ENCODE measurements at places on chromosomes 16 and 17.
A peak's percentile ranks its signal among the peaks of the same experiment; 100 is the strongest.

- DNase-seq = no peak
Measured at GRCh38 chr16:27321013-27321915, 7.5 kb downstream of the IL4R start.

GRCh38 chr17:71118039-71118438, 948.7 kb downstream of the KCNJ2 start:
- peak; percentile 48 for DNase-seq

DNA sequence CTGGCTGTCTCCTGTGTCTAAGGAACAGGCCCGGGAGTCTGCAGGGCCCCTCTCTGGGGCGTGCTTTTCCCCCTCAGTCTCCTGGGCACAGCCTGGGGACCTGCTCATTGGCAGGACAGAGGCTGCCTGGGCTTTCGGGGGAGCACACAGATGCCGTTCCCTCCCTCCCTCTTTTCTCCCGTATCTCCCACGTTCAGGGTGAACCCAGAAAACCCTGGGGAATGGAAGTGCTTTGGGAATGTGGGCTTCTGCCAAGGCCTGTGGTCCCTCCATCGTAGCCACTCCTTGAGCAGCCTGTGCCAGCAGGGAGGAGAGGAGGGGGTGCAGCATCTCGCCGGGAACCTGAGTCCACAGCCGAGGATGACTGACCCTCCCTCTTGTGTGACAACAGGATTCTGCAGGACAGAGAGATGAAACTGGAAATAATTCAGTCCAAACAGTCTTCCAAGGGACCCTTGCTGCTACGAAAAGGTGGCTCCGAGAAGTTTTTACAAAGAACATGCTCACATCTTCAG, 52.0 kb downstream of the RNF213 start:
- no peak for DNase-seq

DNA sequence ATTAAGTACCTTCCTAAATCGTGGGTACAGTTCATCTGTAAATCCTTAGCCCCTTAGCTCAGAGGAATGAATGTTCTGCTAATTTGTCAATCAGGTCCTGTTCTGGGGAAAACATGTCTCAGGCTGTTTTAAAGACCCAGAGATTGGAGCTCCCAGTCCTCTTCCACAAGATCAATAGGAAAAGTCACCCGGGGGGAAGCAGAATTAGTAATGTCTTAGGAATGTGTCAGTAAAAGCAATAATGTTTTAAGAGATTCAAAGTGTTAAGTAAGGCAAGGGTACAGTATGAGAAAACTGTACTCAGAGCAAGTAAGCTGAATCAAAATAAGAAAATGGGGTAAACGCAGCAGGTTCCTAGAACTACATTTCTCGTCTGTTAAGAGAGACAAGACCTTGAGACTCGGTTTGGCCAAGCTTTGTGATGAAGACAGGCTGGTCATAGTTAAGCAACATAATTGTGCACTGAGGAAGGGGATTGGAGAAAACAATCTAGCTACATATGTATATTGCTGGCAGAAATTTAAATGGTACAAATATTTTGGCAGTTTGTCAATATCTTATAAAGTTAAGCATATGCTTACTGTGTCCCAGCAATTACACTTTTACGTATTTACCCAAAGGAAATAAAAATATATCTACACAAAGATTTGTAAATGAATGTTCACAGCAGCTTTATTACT, 192.9 kb upstream of the C17orf78 start:
- DNase-seq = no peak

- no peak for DNase-seq
Measured at GRCh38 chr17:78999056-78999768, 10.4 kb downstream of the CANT1 start.

DNA sequence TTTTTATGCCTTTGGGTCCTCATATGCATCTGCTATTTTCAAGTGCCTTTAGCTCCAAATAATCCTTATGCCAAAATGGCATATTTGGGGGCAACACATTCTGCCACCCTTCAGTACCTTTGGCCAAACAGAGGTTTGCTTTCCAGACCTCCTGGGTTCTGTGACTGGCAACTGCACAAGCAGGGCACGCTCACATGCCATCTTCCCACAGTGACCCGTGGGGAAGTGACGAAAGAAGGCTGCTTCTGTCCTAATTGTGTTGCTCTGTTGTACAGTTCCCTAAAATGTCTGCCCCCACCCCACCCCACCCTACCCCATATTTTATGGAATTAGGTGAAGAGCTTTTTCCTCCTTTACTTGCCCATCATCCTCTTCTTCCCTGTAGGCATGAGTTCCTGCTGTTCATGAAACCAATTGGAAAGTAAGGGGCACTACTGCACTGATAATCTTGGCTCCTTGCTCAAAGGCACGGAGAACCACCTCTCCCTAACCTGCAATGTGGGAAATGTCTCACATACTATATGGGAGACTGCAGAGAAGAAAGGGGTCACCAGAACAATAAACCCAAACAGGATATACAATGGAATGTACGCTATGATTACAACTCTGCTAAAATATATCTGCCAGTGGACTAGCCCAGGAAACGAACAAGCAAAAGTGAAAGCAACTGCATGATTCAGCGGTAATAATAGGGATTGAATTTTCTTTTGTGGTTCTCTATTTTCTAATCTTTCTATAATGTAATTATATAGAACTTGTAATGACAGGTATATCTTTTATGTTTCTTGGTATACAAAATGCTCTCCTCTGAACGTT, 3.3 kb upstream of the SLFN12L start:
- no peak for DNase-seq

- no peak for DNase-seq
Measured at GRCh38 chr17:17151055-17151454, 55.1 kb downstream of the PLD6 start.

DNA sequence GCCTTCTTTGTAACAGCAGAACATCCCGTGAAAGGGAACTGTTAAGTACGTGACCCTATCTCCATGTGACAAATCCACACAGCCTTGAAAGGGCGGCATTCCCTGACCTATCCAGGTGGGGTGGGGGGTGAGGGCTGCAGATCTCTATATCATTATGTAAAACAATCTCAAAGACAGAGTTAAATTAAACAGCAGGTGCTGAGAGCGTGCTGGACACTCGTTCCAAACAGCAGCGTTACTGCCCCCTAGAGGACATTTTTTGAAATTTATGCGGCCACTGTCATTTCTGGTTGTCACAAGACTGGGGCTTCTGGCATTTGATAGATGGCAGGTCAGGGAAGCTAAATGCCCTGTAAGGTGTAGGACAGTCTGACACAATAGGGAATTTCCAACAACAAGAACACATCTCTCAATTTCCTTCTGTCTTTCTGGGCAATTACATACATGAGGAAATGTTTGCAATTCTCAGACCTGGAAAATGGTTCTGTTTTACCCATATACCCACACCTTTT, 6.7 kb upstream of the SLC25A39 start:
- DNase-seq = peak; percentile 55

GRCh38 chr17:28230011-28230410, 89.0 kb upstream of the TMEM97 start:
- DNase-seq = no peak

GRCh38 chr17:19705771-19706770, 10.3 kb downstream of the SLC47A2 start:
- no peak for DNase-seq

- no peak for DNase-seq
Measured at GRCh38 chr17:34626121-34626681, 46.8 kb downstream of the TMEM132E start.

DNA sequence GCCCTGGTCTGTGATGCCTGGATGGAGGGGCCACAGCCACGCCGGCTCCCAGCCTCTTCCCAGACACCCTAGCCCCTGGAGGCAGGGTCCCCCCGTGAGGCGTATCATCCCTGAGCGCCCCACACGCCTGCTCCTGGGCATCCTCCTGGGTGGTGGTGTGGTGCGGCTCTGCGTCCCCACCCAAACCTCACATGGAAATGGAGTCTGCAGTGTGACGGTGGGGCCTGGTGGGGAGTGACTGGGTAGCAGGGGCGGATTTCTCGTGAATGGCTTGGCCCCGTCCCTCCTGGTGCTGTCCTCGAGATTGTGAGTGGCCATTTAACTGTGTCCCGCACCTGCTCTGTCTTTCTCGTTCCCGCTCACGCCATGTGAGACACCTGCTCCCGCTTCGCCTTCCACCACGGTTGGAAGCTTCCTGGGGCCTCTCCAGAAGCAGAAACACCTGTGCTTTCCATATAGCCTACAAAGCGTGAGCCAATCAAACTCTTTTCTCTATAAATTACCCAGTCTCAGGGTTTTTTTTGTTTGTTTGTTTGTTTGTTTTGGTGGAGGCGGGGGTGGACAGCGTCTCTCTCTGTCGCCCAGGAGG, 5.9 kb upstream of the SSTR5 start:
- no peak for DNase-seq

DNA sequence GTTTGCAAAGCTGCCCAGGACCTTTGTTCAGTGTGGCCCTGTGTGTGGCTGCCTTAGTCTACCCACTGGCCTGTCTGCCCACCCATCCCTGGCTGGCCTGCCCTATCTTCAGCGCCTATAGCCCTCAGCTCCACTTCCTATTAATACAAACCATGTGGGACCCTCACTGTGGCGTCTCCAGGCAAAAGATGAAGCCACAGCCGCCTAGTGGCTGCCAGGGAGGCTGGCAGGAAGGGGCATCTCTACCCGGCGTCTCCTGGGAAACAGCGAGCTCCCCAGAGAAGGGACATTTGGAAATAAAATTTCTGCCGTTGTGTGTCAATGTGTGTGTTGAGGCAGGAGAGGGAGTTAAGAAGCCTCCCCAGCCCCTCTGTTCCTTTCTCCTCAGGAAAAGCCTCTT, 31.5 kb downstream of the NEUROD2 start:
- no peak for DNase-seq

GRCh38 chr17:58313815-58314705, 14.5 kb downstream of the TSPOAP1 start:
- no peak for DNase-seq

- no peak for DNase-seq
Measured at GRCh38 chr16:21659124-21659523, 4.6 kb upstream of the OTOA start.

GRCh38 chr16:52825892-52826291, 226.8 kb downstream of the CHD9NB start:
- no peak for DNase-seq

DNA sequence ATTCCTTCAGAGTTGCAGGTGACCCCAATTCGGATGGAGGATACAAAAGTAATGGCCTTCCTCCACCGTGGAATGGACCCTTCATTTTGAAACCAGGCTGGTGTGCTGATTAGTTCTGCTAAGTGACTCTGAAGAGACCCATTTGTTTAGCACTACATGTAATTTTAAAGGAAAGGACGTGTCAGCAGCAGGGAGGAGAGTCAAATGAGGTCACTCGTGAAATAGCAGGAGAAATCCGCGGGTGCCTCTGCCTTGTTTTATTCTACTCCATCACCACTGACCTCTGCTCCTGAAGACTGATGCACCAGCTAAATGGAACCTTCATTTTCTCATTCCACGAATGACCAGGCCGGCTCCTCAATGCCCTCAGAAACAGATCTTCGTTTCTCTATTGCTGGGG, 589.2 kb downstream of the CDH11 start:
- no peak for DNase-seq

DNA sequence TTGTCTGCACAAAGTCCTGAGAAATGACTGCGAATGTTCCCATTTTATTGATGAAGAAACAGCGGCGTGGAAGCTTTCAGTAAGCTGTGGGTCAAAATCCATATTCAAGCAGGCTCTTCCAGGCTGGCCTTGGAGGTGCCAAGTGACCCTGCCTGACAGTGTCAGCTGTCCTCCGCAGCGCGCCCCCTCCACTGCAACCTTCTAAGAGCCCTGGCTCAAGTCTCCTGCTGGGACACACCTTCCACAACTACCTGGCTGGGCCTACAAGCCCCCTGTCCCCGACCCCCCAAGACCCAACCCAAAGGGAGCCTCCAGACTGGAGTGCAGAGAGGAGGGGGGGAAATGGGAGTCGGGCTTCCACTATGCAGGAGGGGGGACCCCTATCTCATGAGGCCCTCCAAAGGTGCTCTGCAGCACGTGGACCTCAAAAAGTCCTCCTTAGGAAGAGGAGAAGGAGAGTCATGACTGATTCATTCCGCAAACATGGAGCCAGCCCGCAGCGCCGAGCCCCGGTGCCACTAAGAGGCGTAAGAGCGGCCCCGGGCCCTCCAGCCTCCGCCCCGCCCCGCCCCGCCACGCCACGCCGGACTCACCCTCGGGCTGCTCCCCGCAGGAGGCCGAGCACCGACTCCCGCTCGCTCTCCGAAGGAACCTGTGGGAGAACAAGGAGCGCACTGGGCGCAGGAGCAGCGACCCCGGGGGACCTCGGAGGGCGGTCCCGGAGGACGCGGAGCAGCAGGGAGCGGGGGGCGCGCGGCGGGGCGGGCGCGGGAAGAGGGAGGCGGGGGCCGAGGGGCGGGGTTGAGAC, 574 bp downstream of the MPP3 start:
- DNase-seq = no peak

DNA sequence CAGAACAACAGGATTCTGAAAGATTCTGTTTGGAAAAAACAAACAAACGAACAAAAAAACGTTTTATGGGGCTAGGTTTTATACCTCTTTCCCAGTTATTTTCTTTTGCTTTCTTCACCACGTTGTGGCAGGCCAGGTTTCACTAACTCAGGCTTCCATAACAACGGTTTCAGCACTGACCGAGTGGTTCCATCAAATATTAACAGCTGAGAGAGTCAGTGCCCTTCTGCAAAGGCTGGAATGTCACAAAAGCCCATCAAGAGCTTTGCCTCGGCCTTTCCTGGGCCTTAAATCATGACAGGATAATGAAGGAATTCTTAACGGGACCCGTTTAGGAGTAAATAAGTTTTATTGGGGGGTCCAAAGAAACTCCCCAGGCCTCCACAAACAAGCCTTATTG, 34.2 kb downstream of the MPHOSPH6 start:
- no peak for DNase-seq

DNA sequence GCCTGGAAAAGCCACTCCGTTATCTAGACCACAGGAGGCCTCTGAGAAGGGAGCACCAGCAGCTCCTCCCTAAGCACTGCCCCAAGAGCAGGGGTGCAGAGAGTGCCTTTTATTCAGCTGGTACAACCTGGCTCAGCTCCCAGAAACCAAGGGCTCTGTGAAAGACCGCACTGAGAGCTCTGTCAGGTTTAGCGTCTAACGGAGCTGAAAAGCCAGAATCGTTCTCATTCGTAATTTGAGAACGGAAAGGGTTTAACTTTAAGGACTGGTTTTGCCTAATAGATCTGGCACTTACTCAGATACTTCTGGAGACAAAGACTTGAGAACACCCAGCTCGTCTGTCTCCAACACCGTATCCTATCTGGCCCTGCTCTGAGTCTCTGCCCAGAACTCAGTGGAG, 13.5 kb downstream of the MPG start:
- DNase-seq = peak; percentile 93

DNA sequence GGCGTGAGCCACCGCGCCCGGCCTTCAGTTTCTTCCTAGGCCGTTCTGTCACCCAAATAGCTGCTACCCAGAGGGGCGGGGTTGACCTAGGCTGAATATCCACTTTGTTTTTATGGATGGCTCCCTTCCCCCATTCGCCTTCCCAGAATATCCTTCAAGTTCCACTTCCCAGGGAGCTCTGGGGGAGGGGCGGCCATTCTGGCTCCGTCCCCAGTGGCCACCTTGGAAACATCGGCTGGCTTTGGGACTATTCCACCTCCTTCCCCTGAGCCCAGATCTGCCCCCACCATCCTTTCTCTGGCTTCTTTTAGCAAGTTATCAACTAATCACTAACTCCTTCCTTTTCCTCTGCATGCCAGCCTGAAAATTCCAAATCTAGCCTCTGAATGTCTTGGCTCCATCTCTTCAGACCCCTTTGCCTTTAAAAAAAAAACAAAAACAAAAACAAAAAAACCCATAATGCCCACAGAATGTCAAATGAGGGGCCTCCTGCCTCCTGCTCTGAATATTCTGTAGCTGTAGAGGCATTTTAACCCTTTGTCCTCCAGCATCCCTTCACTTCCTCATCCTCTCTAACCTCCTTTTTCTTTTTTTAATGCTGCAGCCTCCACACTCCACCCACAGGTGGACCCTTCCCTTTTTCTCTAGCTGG, 6.4 kb downstream of the ATP1B2 start:
- DNase-seq = no peak

GRCh38 chr16:57372372-57373116, at the start of gene CX3CL1:
TSS of gene CX3CL1 (plus strand) at chr16:57372490. CDS start at chr16:57372569, 79 bp downstream.
- no peak for DNase-seq
